Activated CD8-positive, alpha-beta memory T cell treated with anti-CD3 and anti-CD28 coated beads for 1 hour (primary cell): ENCODE measurements at places on chromosomes 6 and 20.

GRCh38 chr6:146984251-146984924 lies 219.8 kb upstream of the STXBP5 start:
- no peak for DNase-seq

DNA sequence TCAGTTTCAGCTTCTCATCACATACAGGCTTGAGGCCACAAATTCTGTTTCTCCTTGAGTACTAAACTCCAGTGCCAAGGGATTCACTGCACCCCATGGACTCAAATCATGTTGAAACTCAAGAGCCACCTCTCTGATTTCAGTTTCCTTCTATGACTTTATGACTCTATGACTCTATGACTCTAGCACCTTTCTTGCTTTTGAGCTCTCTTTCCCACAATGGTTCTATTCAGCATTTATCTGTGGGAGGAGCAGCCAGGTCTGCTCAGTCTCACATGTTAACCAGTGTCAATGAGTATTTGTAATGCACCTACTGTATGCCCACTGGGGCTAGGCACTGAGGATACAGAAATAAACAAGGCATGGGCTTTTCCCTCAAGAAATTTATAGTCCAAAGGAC lies 14.6 kb upstream of the SLC22A2 start:
- DNase-seq, result no peak

- no peak for DNase-seq
Observed at GRCh38 chr20:12264711-12265110, 347.0 kb downstream of the BTBD3 start.

DNA sequence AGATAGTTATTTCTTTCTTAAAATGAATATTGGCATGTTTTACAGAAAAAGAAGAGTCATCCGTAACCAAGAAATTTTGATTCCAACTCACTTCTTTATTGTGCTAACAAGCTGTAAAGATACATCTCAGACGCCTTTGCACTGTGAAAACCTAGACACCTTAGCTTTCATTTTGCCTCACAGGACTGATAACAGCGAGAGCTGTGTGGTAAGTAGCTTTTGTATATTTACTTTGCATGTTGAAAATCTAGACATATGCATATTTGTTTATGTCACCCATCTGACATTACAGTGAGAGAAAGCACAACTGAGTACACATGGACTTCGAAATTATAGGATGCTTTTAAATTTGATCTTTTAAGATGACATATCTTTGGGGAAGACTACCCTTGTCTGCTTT lies 64.7 kb downstream of the CCN2 start:
- DNase-seq, result no peak

DNA sequence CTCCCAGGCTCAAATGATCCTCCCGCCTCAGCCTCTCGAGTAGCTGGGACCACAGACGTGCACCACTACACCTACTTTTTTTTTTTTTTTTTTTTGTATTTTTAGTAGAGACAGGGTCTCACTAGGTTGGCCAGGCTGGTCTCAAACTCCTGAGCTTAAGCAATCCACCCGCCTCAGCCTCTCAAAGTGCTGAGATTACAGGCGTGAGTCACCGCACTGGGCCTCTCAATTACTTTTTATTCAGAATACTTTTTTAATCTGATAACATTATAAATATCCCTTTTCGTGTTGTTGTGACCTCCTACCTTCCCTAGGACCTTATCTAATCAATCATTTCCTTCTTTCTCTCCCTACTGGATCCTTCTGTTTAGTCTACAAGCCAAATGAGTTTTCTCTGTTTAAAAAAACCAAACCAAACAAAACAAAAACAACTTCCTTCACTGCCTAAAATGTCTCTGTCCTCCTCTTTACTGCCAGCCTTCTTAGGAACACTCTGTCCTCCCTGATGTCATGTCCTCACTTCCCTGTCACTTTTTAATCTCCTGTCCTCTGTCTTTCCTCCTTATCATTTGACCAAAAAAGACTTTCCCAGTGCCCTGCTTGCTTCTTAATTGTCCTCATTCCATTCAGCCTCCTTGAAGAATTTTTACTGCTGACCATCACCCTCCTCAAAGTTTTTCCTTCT lies 85.0 kb downstream of the CAP2 start:
- DNase-seq, result no peak

- no peak for DNase-seq
Observed at GRCh38 chr6:138044458-138044857, 62.8 kb downstream of the PERP start.

GRCh38 chr6:119330520-119331113 lies 18.9 kb downstream of the MAN1A1 start:
- DNase-seq, result no peak

DNA sequence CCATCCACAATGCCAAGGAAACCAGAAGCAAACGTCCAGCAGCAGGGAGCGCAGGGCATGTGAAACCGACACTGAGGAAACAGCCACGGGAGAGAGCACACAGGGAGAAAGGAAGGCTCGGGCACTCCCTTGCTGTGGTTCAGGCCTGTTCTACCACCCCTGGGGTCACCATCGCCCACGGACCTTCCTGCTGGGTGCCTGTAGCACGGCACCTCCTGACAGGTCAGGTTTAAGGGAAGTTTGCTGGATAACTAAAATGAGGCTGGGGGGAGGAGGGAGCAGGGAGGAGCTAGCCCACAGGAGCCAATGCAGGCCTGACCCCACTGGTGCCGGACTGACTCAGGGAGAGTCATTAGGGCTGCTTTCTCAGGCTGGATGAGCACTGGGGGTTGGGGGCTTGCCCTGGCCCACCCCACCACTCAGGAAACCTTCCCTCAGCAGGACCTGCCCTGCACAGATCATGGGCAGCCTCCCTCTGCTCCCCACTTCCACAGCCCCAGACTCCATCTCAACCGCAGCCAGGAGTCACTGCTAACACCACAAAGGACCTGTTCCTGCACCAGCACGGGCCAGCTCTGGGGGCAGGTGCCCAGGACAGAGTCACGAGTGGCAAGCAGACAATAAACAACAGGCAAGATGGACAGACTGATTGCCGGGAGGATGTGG lies 2.3 kb downstream of the UCKL1 start:
- DNase-seq, result no peak

- DNase-seq, result no peak
Observed at GRCh38 chr20:9590189-9590588, 75.8 kb downstream of the LAMP5 start.

- no peak for DNase-seq
Observed at GRCh38 chr6:110731196-110731595, 84.1 kb downstream of the CDK19 start.

DNA sequence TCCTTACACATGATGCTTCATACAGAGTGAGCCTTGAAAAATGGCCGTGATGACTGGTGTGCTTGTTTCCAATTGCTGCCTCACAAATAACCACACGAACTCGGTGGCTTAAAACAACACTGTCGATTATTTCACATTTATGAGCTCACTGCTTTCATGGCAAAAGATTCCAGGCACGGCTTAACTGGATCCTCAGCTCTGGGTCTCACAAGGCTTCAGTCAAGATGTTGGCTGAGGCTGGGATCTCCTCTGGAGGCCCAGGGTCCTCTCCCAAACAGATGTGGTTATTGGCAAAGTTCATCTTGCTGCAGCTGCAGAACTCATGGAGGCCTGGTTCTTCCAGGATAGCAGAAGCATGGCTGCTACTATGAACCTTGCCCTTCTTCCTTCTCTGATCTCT lies 144.6 kb downstream of the TFAP2C start:
- DNase-seq, result no peak

DNA sequence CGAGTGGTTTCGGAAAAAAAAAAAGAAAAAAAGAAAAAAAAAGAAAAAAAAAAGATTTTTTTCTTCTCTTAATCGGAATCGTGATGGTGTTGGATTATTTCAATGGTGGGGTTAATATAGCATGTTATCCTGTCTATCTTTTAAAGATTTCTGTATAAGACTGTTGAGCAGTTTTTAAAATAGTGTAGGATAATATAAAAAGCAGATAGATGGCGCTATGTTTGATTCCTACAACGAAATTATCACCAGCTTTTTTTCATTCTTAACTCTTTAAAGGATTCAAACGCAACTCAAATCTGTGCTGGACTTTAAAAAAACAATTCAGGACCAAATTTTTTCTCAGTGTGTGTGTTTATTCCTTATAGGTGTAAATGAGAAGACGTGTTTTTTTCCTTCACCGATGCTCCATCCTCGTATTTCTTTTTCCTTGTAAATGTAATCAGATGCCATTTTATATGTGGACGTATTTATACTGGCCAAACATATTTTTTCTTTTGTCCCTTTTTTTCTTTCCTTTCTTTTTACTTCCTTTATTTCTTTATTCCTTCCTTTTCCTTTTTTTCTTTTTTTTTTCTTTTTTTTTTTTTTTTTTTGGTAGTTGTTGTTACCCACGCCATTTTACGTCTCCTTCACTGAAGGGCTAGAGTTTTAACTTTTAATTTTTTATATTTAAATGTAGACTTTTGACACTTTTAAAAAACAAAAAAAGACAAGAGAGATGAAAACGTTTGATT lies 3.6 kb downstream of the SOX4 start:
- no peak for DNase-seq

DNA sequence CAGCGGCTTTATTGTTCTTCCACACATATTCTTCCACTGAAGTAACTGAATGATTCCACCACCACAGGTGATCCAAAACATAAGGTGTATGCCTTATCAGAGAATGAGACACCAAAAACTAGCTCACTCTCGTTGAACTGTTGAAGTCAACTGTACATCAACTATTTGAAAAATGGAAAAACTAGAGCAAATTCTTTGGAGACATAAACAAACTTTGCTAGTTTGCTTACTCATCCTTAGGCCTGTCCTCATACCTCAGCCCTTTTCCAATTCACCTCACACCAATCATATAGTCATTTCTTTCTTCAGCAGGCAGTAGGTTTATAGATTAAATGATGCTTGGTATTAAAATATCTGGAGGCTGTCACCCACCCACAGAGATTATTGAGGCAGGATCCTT lies 77.1 kb upstream of the RNF217 start:
- DNase-seq, result no peak

DNA sequence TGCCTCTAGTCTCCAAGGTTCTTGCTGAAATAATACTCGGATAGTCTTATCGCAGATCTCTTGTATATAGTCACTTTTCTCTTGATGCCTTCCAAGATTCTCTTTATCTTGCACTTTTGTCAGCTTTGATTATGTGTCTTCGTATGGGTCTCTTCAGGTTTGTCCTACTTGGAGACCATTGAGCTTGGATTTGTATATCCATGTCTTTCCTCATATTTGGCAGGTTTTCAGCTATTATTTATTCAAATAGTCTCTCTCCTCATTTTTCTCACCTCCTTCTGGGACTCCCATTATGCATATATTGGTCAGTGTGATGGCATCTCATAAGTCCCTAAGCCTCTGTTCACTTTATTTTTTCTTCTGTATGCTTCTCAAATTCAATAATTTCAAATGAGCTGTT lies 23.0 kb downstream of the ECI2 start:
- no peak for DNase-seq

GRCh38 chr6:152271776-152272464 lies 365.2 kb downstream of the SYNE1 start:
- DNase-seq, result no peak

DNA sequence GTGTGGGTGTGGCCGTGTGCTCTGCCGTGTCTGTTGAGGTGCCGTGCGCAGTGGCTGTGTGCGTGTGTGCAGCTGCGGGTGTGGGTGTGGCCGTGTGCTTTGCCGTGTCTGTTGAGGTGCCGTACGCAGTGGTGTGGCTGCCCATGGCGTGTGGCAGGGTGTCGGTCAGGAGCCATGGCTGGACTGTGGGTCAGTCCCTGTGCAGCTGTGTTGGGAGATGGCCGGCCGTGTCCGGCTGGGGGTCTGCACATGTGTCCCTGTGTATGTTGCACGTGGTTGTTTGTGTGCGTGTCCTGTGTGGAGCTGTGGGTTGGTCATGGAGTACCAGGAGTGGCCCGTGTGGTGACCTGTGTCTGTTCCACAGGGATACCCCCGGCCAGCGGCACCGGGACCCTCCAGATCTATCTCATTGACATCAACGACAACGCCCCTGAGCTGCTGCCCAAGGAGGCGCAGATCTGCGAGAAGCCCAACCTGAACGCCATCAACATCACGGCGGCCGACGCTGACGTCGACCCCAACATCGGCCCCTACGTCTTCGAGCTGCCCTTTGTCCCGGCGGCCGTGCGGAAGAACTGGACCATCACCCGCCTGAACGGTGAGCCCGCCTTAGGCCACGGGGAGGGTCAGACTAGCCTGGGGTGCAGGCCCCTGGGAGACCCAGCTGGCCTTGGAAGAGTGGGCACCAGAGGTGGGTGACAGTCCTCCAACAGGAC lies 137.7 kb downstream of the TAF4 start:
- DNase-seq, result no peak
